ENCODE measurements at places on chromosomes 16 and 17. TPM values are rescaled to one million over a fixed set of nuclear protein-coding genes. Genes with fewer than 3 reads are reported as not detected.

LITAFD gene
- total RNA-seq: not detected

DNA sequence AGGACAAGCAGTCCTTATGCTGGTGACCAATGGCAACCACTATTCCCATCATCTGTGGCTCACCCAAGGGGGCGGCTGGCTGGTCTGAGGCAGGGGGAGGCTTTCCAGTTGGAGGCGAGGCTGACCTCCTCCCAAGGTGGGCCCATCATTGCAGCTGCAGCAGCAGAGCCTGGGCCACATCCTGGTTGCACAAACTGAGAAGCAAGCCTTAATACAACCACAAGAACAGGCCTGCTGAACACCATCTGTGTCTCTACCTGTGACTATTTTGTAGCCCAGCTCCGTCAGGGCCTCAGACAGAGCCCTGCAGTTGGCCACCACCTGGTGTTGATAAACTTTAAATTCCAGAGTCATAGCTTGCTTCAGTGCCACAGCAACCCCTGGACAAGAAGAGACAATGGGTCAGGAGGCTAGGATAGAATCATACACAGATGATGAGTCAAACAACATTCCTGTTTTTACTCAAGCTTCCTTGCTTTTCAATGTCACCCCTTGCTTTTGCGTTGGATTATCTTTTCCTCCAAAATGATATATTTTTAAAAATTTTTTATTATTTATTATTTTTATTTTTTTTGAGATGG is 17.9 kb downstream of the SMCR8 start:
- H3K36me3 ChIP-seq: peaks cover 90% of the 10 kb centered on the region
- no peak overlapping the region for H3K4me3 ChIP-seq

DNA sequence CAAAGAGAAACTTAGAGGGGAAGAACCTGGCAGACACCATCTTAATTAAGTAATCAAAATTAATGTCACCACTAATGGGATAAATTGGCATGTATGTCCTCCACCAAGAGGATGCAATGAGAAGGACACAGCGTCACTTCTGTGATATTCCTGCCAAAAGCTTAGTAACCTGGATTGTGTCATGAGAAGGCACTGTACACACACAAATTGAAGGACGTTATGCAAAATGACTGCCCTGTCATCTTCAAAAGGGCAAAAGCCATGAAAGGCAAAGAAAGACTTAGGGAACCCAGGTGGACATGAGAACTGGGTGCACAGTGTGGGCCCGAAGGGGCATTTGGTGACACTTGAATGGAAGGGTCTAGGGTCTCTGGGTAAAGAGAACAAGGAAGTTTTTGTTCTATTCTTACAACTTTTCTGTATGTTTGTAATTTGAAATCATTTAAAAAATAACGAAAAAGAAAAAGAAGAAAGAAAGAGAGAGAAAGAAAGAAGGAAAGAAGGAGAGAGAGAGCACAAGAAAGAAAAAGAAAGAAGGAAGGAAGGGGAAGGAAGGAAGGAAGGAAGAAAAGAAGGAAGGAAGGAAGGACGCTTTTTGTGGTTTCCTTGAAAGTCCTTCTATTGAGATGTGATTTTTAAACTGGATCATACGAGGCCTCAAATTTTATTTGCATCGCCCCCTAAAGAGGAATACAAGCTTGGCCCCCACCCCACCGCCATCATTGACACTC is 4.0 kb upstream of the APOH start:
- no peak overlapping the region for H3K27ac ChIP-seq
- H3K4me3 ChIP-seq: no peak overlapping the region
- H3K36me3 ChIP-seq: no peaks in the 10 kb centered on the region
- no peaks in the 10 kb centered on the region for H3K4me1 ChIP-seq
- H3K27me3 ChIP-seq: no peaks in the 10 kb centered on the region

DNA sequence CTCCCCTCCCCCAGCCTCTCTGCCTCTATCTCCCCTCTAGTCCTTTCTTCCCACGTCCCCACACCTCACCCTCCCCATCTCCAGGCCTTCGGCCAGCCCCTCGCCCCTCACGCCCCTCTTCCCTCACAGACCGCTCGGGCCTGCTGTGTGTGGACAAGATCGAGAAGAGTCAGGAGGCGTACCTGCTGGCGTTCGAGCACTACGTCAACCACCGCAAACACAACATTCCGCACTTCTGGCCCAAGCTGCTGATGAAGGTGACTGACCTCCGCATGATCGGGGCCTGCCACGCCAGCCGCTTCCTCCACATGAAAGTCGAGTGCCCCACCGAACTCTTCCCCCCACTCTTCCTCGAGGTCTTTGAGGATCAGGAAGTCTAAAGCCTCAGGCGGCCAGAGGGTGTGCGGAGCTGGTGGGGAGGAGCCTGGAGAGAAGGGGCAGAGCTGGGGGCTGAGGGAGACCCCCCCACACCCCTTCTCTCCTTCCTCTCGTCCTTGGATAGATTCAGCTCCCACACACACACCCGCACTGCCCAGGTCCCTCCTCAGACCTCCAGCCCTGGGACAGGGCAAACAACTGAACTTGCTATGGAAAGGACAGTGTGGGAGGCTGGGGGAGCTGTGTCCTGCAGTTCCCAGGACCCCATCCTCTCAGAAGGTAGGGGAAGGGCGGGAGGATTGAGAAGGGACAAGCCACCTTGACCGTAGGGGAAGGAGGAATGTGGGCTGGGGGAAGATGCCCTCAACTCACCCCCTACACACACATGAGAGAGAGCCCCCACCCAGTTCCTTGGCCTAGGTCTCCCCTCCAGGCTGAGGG is 11.1 kb downstream of the NR1D1 start:
- no peaks in the 10 kb centered on the region for H3K27me3 ChIP-seq
- H3K27ac ChIP-seq: no peak overlapping the region
- DNase-seq: no peak

- H3K27ac ChIP-seq: no peak overlapping the region
- DNase-seq: no peak
- H3K36me3 ChIP-seq: no peaks in the 10 kb centered on the region
Observed at GRCh38 chr17:70136131-70136530, 33.2 kb upstream of the KCNJ2 start.

- peaks cover 42% of the 10 kb centered on the region for H3K4me1 ChIP-seq
- DNase-seq: no peak
- H3K36me3 ChIP-seq: peaks cover 71% of the 10 kb centered on the region
Observed at GRCh38 chr17:42843358-42843934, 934 bp upstream of the AOC2 start.

- no peak overlapping the region for H3K27ac ChIP-seq
- no peaks in the 10 kb centered on the region for H3K27me3 ChIP-seq
- H3K4me3 ChIP-seq: no peak overlapping the region
- no peaks in the 10 kb centered on the region for H3K36me3 ChIP-seq
- no peaks in the 10 kb centered on the region for H3K4me1 ChIP-seq
- no peak for DNase-seq
Observed at GRCh38 chr17:71085238-71086033, 916.1 kb downstream of the KCNJ2 start.

Measured in lower lobe of right lung (tissue), 2 donors.